ENCODE measurements at places on chromosomes 2 and 18.

DNA sequence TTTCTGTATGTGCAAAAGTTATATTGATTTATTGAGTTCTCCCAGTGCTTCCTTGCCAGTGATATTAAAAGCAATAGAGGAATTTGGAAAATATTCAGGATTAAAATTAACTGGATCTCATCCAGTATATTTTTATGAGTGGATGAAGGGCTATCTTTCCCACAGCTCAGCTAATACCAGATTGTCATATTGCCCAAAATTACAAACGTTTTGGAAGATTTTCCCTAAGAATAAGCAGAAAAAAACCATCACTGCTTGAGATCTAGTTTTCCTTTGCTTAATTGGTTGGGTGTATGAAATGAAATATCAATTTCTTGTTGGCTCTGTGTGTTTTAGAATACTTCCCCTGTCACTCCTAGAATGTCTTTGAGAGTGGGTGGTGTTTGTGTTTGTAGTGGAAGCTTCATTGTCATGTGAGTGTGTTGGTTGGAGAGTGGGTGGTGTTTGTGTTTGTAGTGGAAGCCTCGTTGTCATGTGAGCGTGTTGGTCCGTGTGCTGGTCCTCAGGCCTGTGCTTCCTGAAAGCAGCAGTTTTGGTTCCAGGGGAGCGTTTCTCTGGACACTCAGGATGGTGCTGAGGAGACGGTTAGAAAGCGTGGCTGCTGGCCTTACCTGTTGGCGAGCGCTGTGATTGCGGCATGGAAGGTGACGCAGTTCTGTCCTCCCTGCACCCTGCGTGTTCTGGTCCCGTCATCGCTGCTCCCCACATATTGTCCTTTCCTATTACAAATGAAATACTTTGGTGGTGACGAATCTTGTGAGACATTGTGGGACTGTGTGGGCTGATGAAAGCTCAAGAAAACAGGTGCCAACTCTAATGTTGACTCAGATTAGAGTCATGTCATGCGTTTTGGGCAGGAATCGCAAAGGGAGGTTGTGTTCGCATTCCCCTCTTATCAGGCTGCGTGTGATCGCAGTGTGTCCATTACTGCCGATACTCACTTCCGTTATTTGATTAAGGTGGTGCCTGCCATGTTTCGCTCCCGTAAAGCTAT, 12.4 kb downstream of the ASB1 start:
- no peak for DNase-seq

DNA sequence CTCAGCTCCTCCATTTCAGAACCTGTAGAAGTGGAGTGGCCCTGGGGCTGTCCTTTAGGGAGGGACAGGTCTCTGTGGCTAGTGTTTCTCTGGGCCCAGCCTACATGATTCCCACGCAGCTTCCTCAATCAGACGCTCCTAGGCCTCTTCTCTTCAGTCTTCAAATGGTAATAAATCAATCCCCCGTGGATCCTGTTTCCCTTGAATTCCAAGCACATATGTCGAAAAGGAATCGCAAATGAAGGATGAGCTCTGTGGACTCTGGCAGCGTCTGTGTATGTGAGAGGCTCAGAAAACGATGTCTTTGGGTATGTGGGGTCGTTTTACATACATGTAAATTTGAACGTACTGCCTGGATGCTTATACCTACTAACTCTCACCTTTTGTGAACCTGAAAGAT, 98.5 kb upstream of the ST8SIA3 start:
- DNase-seq = no peak

- no peak for DNase-seq
Measured at GRCh38 chr2:226001716-226002115, 602.2 kb downstream of the NYAP2 start.

DNA sequence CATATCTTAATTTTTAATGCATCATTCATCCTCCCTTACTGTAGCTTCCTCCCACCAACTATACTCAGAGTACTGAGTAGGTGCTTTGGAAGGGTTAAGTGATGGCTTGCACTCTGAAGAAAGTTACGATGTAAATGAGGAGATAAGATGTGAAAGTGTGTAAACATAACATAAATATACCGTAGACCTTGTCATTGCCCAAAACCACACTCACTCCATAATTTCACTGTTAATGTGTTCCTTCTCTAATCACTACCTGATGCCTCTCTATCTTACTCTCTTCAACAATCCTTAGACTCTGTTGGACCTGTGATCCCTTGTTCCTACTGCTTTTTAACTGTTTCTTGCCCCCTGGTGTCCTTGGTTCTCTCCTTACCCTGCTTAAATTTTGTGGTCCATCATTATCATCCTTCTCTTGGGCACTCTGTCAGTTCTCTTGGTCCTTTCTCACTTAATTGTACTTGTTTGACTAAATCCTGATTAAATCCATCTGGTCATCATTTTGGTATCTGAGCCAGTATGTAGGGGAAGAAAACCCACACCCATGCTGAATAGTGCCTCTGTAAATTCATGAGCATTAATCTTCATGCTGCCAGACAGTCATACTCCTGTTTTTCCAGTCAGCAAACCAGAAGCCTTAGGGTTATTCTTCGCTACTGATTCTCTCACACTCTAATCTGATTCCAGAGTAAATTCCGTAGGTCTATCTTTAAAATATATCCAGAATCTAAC, 45.0 kb downstream of the PMS1 start:
- DNase-seq = no peak

DNA sequence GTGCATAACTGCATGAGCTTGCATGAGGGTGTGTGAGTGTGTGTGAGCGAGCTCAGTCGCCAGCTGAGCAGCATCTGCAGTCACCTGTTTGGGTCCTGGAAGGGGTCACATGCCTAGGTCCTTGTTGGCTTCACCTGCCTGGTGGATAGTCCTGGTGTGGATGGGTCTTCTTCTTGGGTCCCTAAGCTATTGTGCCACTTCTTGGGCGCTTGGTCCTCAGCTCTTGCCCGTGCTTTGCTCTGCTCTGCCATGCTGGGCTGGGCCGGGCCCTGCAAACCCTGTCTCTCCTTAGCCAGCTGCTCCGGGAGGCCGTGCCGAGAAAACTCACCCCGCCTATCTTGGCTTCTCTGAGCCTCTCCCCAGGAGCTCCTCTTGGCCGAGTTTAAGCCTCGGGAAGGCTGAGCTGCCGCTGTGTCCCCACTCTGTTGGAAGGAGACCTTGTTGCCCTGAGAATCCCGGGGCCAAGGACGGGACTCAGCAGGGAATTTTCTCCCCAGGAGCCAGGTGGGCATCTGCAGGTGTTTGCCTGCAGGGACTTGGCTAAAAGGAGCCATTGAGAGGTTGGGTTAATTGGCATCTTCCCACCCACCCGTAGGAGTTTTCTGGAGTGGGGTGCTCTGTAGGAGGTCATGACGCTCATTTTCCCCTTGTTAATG, 300.8 kb downstream of the NDUFA10 start:
- no peak for DNase-seq

GRCh38 chr2:108933691-108934117, 55.3 kb downstream of the EDAR start:
- no peak for DNase-seq

DNA sequence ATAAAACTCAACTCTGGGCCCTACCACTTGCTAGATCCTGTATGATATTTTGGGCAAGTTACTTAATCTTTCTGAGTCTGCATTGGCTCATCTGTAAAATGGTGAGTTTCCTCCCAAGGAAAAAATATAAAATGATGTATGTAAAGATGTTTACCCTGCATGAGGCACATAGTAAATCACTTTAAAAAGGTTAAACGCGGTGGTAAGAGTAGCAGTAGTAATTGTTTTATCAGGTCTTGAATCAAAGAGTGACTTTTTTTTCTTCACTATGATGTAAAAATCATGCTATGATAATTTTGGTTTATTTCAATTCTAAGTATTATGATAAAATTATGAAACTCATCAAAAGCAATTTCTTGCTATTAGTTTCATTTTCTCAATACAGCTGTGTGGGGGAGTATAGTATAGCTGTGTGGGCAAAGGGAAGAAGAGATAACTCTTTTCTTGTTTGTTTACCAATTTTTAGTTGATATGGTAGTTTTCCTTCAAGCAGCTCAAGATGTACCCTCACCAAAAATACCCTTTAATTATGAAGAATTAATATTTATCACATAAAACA, 10.7 kb downstream of the ARHGAP15 start:
- no peak for DNase-seq

DNA sequence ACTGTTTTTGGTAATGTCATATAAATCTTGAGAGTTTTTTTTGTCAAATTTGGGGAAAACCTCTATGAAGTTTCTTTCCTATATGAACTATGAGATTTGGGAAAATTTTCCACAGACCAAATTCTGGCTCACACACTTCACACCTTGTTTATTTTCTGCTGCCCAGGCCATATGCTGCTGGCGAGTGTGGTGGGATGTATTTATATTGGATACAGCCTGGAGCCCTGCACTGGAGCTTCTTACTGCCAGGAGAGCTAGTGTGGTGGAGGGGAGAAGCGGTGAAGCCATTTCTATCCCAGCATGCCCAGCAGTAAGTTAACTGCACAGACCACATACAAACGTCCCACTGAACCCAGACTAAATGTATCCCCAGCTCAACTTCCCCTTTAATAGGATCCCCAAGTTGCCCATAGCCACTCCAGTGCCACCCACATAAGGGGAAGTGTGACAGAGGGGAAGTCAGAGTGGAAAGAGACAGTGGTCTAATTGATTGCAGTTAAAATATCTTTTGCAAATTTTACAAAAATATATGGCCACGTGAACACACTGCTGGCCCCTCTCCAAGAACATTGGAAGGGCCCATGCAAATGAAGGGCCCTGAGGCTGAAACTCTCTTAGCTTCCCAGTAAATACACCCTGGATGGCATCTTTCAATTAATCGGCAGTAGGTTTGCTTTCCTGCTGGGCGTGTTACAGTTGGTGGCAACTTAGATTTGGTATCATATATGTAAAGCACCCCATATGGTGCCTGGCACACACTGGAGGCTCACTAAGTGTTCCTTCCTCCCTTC, 146.6 kb upstream of the ITGA6 start:
- DNase-seq = no peak

GRCh38 chr2:6627316-6627715, 238.4 kb downstream of the CMPK2 start:
- DNase-seq = no peak

GRCh38 chr2:181074457-181074856, 94.1 kb downstream of the UBE2E3 start:
- DNase-seq = no peak

- no peak for DNase-seq
Measured at GRCh38 chr18:72652990-72653593, 109.0 kb upstream of the CBLN2 start.

GRCh38 chr2:175964195-175964594, 37.9 kb downstream of the LNPK start:
- DNase-seq = no peak

GRCh38 chr2:84980263-84980983, 9.5 kb downstream of the KCMF1 start:
- no peak for DNase-seq

GRCh38 chr2:179298666-179299065, 34.0 kb upstream of the SESTD1 start:
- no peak for DNase-seq

Data from stimulated activated CD4-positive, alpha-beta T cell treated with anti-CD3 and anti-CD28 coated beads, TNF-alpha, amount 100 ng/mL, for 1 hour (primary cell).